ENCODE measurements at places on chromosomes 13 and 19.

DNA sequence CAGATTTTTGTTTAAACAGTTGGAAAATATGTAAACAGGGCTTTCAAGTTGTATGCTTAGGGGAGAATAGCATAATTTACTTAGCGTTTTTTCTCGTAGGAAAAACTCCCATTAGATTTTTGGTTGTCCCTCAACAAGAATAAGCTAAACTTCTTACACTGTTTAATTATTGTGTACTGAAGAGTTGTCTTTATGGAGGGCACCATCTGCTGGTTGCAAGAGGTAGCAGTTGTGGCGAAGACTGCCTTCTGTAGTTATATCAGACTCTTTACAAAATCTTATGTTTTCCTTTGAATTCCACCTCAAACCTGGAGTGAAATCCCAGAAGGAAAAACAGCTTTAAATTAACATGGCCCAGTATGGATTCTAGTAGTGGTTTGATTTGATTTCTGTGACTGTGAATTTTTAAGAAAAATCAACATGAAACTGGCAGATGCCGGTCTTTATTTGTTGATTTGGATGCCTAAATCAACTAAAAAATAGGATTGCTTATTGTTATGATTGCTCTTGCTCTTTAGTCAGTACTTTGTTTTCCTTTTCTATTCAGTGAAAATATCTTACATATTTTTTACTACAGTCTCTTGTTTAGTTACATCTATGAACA is 53.4 kb downstream of the PDS5B start:
- DNase-seq: peak; percentile 55

DNA sequence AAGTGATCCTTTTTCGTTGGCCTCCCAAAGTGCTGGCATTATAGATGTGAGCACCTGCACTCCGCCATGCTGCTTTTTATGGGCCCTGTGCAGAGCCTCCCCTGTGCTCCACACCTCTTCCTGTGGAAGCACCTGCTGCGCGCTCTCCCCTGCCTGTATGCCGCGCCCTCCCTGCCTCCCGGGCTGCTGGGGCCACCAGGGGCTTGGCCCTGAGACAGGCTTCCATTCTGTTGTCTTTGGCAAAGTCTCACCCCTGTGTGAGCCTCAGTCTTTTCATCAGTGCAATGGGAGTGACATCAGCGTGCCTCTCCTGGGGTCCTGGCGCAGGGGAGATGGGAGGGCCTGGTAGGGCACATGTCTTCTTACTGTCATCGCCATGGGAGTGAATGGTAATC is 1.3 kb downstream of the FAM174C start:
- DNase-seq: peak; percentile 15

DNA sequence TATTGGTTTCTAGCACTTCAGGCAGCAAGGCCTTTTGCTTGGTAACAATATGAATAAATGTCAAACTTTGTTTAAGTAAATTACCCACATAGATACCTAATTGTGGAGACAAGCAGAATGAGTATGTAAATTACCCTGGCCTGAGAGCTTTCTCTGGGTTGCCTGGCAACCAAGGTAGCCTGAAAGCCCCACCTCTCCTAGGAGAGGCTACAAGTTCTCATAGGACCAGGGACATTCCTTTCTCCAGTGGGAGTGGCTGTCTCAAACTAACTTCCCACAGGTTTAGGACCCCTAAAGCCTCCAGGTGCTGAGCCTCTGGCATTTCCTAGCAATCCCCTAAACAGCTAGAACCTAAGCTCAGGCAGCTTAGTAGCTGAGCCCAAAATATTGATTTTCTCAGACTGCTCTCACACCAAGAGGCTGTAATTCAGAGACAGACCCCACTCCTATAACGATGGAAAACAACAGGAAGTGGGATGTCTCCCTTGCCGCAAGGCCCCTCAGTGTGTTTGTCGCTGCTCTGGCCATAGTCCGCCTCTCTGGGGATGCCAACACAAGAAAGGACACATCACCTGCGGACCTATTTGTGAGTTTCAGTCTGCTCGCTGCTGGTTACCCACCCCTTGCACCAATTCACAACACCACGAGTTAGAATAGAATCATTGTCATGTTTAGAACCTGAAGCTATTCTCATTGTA is 207.3 kb downstream of the DLEU7 start:
- DNase-seq: no peak

DNA sequence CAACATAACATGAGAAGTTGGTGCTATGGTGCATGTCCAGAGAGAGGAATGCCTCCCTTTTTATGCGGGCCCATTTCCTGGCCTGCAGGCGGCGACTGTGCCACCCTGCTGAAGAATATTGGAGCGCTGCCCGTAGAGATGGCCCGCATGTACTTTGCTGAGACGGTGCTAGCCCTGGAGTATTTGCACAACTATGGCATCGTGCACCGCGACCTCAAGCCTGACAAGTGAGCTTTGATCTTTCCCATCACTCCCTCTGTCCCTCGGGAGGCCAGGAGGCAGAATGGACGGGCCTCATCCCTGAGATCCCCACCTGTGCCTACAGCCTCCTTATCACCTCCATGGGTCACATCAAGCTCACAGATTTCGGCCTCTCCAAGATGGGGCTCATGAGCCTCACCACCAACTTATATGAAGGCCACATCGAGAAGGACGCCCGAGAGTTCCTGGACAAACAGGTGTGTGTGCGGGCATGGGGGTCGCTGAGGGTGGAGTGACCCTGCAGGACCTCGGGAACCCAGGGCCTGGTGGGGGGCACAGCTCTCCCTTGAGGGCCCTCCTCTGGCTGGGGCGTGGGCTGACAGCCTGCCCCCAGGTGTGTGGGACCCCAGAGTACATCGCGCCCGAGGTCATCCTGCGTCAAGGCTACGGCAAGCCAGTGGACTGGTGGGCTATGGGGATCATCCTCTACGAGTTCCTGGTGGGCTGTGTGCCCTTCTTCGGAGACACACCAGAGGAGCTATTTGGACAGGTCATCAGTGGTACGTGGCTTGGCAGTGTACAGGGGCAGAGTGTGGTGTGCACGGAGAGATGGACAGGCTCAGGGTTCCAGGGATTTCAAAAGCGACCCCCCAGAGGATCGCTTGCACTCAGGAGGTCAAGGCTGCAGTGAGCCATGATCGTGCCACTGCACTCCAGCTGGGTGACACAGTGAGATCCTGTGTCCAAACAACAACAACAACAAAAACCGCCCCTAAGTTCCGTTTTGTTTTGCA is 16.2 kb downstream of the DNASE2 start:
- no peak for DNase-seq

GRCh38 chr19:17214508-17215126 is 540 bp upstream of the USE1 start:
- DNase-seq: no peak

- DNase-seq: no peak
These were observed 23.6 kb upstream of the CEBPA start for GRCh38 chr19:33325920-33326319.

DNA sequence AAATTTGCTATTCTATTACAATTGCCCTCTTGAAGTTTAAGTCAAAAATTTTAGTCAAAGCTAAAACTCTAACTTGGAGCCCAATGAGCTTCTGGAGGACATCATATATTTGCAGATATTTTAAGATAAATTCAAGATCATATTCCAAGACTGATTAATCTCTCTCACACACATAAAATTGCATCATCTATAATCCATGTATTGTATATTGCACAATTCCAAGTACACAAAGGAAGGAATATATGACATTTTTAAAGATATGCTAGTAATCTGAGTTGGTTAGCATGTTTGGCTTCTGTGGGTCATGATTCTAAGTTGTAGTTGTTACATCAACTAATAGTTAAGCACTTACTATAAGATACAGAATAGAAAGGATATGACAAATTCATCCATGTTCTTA is 53.3 kb downstream of the KCNRG start:
- no peak for DNase-seq
